ENCODE measurements at places on chromosomes 5 and 9.

GRCh38 chr9:96302021-96302420, at the start of gene HSD17B3:
HSD17B3 (minus strand) TSS chr9:96302176; CDS start chr9:96302104, 72 bp downstream.
- DNase-seq, result no peak

DNA sequence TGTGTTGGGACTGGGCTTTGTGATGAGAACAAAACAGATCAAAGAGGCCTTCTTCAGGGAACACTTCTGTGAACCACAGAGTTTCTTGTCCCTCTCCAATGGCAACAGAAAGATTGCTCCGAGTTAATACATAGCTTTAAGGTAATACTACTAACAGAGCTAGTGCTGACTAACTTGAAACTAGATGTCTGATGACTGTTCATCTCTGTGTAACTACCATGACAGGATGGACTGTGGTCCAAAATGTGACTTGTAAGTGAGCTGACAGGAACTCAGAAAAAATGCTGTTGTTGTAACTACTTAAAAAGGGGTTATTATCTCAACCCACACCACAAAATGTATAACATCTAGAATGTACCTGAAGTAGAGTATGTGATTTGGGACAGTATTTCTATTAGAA, 630.2 kb upstream of the DMAC1 start:
- no peak for DNase-seq

- DNase-seq, result no peak
These were observed 22.7 kb upstream of the COL5A1 start for GRCh38 chr9:134618833-134619447.

DNA sequence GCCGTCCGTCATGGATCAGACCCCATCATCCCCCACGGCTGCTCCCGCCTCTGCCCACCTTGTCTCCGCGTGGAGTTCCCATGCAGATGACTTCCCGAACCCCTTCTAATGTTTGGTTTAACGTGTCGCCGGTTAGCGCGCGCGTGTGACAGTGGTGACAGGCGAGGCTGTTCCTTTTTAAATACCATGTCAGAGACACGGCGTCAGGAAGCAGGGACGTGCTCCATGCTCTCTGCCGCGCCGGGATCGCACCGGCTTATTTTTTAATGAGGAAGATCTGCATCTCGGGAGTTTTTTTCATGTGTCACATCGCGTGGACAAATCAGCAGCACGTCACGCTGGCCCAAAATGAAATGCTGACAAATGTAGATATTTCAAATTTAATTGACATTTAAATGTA, 35.9 kb downstream of the CRB2 start:
- no peak for DNase-seq

GRCh38 chr5:15585128-15585527, 85.1 kb downstream of the FBXL7 start:
- no peak for DNase-seq

DNA sequence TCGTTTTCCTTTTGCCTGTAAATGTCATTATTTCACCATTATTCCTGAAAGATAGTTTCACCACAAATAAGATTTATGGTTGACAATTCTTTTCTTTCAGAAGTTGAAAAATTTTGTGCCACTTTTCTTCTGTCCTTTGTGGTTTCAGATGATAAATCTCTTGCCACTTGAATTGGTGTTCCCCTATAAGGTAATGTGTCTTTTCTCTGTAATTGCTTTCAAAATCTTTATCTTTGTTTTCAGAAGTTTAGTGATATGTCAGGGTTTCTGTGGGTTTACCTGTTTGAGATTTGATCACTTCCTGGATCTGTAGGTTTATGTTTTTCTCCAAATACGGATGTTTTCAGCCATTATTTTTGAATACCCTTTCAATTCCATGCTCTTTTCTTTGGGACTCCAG, 14.6 kb downstream of the RASA1 start:
- DNase-seq, result no peak

GRCh38 chr5:65708145-65708544, 13.8 kb downstream of the SGTB start:
- no peak for DNase-seq

- no peak for DNase-seq
These were observed 30.4 kb downstream of the FSTL4 start for GRCh38 chr5:133581918-133582317.

DNA sequence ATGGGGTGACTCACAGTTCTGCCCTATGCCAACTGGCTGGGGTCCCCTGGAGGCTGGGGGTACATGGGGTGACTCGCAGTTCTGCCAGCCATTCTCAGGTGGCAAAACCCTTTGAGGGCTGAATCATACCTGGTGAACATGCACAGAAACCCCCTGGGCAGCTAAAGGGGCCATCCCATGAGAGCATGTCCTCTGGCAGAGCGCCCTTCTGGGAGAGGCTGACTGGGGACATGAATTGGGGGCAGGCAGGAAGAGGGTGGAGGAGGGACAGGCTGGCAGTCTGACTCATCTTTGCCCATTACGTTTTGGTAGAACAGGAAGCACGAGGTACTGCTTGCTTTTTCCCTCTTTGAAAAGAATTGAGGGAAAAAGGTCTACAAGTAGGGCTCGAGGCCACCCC, 16.7 kb downstream of the TRAF1 start:
- no peak for DNase-seq

GRCh38 chr5:123976379-123977033, 464.5 kb downstream of the CSNK1G3 start:
- DNase-seq, result no peak

DNA sequence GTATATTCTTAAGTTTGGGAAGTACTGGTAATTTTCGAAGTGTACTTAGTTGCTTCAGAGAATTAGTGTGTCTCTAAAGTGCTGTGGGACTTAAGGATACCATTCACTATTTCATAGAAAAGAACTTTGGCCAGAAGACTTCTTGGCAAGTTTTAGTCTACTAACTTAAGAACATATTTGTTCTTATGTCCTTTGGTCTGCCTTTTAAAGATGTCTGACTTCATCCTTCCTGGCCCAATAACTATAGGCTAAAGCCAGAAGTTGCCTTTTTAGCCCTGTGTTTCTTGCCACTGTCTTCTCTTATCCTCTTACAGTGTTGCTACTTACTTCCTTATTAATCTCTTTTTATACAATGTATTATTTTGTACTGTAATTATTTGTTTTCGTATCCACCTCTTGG, 6.3 kb downstream of the RBM27 start:
- DNase-seq, result no peak
